ENCODE measurements at places on chromosomes 1 and 21.

GRCh38 chr21:41926807-41927171 lies 27.0 kb downstream of the C2CD2 start:
- DNase-seq: no peak

DNA sequence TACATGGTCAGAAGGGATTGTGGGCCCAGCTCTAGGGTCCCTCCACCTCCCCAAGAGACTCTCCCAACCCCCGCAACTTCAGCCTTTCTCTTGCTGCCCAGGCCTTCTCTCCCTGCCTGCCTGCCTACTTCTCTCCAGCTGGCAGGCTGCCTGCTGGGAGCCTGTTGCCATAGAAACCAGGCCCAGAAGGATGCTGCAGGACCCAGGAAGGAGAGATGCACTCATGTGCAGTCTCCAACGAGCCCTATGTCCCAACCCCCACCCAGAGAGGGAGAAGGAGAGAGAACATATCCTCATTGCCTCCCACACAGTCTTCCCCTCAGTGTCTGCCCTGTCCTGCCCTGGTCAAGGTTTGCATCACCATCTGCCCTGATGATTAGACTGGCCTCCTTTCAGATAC lies 10.8 kb upstream of the SMIM12 start:
- DNase-seq: no peak

GRCh38 chr21:39675590-39675989 lies 62.9 kb downstream of the B3GALT5 start:
- no peak for DNase-seq

DNA sequence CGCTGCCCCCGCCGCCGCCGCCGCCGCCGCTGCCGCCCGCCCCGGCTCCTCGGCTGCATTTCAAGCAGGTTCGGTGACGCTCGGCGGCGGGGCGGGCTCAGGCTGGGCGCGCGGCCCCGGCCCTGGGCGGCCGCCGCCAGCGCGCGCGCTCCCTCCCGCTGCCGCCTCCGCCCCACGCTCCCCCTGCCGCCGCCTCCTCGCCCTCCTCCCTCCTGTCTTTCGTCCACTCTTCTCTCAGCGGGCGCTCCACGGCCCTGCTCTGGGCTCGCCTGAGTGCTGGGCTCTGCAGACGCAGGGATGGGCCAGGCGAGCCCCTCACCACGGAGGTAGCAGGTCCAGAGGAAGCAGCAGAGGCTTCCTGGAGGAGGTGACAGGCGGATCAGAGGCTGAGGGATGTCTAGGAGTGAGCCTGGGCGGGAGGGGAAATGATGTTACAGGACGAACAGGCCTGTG lies at the start of gene LRP8:
Gene LRP8 (minus strand): TSS at position 62 of the 453 bp plus-strand sequence. CDS start 158 bp downstream, outside the sequence.
- DNase-seq: peak; percentile 76

DNA sequence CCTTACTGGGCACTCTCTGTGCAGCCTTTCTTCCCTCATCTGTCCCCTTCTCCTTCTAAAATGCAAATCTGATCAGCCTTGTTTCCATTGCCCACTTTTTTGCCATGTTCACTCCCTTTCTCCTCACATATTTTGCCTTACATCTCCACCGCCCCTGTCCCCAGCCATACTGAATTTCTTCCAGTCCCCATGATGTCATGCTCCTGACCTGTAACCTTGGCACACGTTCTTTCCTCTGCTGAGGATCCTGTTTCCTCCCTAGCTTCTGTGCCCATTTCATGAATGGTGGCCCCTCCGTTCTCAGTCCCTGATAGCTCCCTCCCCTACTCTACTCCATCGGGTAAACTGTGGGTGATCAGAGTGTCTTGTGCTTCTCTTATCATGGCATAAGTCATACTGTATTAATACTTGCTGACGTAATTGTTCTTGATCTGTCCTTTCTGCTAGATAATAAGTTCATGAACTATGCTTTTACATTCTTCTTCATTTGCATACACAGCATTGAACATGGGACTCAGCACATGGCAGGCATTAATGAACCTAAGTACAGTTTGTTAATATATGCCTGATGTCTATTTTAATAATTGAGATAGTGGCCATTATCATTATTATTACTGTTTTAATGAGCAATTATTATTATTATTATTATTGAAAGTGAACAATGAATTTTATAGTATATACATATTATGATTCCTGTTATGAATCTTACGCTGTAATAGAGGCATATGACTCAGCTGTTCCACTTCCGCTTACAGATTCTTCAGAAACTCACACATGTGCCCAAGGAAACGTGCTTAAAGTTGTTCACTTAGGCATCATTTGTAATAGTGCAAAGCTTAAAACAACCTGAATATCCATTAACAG lies 28.5 kb downstream of the MAP3K21 start:
- no peak for DNase-seq

DNA sequence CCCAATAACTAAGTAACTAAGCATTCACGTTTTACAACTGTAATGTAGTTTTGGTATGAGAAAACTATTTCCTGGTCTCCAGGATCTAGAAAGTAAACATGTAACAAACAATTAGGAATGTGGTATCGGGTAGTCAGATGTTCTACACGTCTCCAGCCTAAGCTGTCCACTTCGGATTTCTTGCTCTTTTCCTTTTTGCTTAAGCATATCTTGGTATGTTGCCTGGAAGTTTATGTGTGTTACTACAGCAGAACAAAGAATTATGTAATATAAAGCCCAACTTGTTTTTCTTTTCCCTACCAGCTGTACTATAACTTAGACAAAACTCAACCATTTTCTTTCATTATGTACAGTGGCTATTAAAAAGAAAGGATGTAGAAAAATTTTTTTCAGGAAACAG lies 20.4 kb upstream of the WARS2 start:
- DNase-seq: no peak

DNA sequence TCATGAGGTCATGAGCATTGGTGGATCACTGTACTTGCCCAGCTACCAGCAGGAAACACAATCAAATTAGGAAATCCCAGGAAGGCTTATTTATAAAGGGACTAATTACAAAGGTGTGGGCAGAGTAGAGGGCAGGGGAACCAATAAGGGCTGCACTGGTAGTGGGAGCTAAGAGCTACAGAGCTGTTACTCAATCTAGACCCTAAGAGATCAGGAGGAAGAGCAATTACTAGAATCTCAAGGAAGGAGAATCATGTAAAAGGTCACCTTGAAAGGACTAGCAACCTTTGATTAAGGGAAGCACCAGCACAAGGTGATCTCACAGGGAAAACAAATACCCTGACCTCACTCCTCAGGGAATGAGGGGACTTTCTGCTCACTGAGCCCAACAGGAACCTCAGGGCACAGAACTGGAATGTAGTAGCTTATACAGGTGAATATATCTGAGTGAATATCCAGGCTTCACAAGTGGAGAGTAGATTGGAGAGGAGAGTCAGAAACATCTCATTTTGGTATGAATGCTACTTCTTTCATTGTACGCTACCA lies 66.8 kb downstream of the SAMSN1 start:
- no peak for DNase-seq

GRCh38 chr1:204751480-204751879 lies 65.9 kb upstream of the LRRN2 start:
- DNase-seq: no peak

- DNase-seq: no peak
These were observed 15.8 kb downstream of the MAPKAPK2 start for GRCh38 chr1:206700445-206701036.

DNA sequence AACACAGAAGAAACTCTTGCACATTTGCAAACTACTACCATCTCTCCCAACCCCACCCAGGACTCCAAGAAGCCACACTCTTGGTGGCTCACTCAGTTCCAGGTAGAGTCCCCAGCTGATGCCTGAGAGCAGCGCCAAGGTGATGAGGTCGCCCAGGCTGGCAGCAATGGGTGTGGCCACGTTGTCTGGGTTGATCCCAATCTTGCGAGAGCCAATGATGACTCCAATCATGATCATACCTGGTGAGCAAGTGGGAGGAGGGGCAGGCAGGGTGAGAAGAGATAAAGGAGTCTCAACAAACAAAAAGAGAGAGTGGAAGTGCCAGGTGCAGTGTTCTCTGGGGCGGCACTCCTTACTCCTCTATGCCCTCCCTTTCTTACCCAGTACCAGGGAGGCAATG lies 14.4 kb downstream of the SLC41A1 start:
- DNase-seq: peak; percentile 84

GRCh38 chr1:58144698-58145270 lies 401.7 kb downstream of the OMA1 start:
- DNase-seq: no peak

GRCh38 chr21:15682186-15682895 lies 47.4 kb upstream of the USP25 start:
- peak; percentile 73 for DNase-seq

DNA sequence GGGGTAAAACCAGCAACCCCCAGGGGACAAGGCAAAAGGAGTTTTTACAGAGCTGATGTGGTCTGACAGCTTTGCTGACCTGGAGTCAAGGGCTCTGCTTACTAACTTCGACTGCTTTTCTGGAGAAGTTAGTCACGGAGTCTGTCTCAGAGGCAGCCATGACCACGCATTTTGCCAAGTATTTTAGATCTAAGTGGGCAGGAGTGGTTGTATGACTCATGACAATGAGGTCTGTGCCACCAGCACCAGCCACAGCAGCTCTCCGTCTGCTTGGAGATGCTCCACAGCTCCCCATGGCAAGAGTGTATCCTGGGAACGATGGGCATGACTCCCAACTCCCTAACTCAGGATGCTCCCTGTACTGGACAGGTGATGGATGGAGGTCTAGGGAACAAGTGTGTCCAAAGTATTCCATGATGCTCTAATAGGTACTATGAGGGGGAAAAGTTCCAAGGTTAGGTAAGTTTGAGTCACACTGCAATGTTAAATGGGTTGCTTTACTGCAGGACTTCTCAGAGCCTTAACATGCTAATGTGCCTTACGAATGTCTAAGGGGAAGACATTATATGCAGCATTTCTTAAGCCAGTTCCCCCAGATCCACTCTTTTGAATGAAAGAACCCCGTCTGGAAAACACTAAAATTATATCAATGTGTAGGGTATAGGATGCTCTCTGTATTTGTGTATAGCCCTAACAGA lies 359.0 kb downstream of the HHAT start:
- no peak for DNase-seq

- no peak for DNase-seq
These were observed 7.3 kb upstream of the LDLRAP1 start for GRCh38 chr1:25536124-25536523.

DNA sequence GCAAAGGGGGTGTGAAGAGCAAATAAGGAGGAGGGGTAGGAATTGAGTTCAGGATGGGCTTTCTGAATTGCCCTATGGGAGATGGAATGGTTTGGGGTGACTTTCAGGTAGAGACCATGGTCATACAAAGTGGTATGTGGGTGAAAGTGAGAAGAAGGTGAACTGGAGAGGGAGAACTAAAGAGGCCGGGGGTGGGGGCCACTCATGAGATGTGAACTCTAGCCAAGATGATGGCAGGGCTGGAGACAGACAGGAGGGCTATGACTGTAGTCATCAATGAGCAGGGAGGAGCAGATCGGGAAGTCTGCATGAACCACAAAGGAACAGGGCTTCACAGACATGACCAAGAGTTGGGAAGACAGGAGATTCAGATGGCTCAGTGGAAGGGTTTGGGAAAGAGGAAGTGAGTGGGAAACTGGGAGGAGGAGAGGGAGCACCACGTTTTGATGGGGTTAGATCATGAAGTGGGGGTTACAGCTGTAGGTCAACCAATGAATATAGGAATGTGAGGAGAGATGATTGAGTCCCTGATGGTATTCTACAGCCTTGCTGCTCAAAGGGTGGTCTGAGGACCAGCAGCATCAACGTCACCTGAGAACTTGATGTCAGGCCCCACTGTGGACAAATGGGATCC lies 20.7 kb upstream of the LRRC8D start:
- DNase-seq: no peak

DNA sequence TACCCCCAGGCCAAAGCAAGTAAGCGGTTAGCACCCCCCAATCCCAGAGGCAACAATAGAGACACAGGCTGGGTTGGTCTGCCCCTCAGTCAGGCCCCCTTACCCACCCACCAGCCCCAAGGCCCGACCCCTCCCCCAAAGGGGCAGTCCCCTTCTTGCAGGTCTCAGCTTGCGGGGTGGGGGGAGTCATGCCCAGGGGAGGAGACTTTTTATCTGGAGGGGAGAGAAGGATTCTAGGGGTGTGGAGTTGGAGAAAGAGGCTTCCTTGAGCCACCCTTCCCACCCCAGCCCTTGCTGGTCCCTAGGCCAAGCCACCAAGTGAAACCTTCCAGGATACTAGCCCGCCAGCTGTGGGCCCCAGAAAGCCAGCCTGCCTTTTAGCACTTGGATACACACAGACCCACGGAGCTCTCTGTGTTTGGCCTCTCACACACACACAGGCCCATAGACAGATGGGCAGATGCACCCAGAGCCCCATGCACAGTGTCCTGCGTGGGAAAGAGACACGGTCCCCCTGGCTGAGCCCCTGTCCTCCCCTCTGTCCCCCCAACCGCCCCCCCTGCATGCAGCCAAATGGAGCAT lies 7.1 kb downstream of the TMEM54 start:
- no peak for DNase-seq

GRCh38 chr1:155451199-155451598 lies 111.4 kb downstream of the ASH1L start:
- DNase-seq: no peak

DNA sequence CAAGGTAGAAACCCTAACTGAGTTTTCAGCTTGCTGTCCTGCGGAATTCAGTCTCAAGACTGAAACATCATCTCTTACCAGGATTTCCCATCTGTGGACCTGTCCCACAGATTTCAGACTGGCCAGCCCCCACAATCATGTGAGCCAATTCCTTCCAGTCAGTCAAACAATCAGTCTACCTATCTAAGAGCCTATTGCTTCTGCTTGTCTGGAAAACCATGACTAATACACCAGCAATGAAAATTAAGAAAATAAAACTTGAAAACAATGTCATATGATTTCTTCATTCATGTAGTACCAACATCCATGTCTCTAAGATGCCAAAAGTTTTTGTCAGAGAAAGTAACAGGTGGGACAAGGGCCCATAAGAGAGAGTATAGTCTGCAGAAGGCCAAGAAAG lies 57.6 kb upstream of the CRB1 start:
- DNase-seq: peak; percentile 24

DNA sequence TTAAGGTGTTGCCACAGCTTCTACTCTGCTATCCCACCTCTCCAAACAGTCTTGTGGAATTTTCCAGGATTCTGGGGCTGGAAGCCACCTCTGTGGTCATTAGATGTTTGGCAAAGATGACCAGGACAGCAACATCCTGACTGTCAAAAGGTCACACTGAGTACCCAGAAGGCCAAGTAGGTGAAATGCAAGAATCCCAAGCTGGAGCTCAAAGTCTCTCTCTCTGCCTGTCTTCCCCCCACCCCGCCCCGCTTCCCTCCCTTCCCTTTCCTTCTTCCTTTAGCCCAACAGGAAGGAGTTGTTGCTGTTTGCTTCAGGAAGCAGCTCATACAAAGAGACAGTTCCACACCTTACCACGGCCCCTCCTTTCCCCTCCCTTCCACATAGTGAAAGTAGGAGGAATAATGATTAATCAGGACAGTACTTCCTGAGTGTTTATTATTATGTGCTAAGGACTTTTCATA lies 75.6 kb upstream of the SLC2A1 start:
- DNase-seq: peak; percentile 65

GRCh38 chr1:55741516-55741915 lies 526.4 kb upstream of the USP24 start:
- no peak for DNase-seq
